Frontal cortex (tissue), 4 donors: ENCODE measurements at places on chromosomes 4 and X.
A peak's percentile ranks its signal among the peaks of the same experiment; 100 is the strongest.

GRCh38 chrX:4741024-4741423, 1027.6 kb upstream of the PRKX start:
- DNase-seq = no peak

DNA sequence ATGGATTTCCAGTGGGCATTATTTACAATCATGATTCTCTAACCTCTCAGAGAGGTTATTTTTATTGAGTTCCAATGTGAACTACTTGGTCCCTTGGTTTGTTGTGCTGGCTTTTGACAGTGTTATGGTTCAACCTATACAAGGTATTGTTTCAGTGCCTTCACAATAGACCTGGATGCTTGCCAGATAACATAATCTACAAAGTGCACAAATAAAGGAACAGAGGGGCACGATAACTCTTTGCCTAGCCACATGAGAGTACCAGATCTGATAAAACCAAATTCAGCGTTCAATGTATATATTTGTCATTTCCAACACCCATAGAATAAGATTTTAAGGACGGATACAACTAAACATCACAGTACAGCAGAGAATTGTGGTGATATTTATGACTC, 120.8 kb downstream of the RASL11B start:
- DNase-seq = no peak

DNA sequence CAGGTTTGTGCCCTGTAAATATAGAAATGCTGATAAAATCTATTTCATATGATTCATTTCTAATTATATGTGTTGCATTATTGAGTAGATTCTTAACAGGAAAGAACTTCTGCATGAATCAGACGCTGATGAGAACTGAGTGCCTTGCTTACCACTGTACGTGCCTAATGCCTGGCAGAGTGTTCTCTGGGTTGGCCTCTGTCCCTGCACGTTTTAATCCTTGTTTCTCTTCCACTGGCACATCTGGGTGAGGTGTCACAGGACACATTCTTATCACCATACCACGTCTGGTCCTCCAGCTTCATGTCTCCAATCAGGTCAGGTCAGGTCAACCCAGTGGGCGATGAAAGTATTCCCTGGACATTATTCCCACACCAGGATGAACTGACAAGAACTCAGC, 53.6 kb downstream of the KLF3 start:
- DNase-seq = no peak

- no peak for DNase-seq
Observed at GRCh38 chrX:13483773-13484172, 85.6 kb upstream of the EGFL6 start.

DNA sequence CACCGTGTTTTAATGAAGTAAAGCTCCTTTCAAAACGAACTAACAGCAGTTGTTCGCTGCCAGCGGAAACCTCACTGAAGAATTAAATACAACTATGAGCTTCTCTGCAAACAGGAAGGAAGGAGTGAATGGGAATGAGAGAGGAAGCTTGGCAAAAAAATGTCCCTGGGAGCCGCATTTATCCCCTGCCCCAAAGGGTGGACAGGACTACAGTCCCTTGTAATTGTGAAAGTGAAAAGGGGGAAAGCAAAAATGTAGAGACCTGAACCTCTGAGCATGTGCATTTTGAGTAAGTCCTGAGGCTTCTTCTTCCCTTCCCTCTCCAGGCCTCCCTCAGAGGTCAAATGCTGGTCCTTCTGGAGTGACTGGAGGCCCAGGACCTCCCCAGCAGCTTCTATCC, 53.8 kb upstream of the BMP2K start:
- DNase-seq = no peak

DNA sequence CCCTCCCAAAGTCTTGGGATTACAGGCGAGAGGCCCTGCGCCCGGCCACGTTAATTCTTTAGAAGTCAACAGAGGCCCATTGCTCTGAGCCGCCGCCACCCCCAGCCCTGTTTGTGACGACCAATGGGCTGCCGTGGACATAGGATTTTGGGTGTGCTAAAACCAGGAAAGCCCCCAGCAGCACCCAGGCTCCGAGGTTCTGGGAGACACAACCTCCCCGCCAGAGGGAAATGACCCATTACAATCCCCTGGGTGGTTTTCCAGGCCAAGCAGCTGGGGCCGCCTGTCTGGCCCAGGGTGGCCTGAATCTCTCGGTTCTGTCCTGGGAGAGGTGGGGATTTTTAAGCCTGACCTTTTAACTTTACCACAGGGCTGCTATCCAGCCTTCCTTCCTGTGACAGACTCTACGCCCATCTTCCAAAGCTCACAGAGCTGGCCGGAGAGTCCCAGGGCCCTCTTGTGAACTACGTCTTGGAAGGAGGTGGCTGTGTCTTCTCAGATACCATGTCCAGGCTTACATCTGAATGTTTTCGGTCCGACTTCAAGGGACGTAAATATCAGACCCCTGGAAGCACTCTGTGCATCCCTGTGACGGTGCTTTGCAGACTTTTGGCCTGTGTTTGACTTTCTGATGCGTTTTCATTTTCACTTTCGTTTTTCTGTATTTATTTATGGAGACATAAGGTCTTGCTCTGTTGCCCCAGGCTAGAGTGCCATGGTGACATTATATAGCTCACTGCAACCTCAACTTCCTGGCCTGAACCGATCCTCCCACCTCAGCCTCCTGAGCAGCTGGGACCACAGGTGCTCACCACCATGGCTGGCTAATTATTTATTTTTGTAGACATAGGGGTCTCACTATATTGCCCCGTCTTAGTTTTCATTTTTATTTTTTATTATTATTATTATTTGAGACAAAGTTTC, 36.0 kb downstream of the P2RY8 start:
- no peak for DNase-seq

- peak; percentile 42 for DNase-seq
Observed at GRCh38 chr4:25031077-25031621, 403 bp upstream of the LGI2 start.

DNA sequence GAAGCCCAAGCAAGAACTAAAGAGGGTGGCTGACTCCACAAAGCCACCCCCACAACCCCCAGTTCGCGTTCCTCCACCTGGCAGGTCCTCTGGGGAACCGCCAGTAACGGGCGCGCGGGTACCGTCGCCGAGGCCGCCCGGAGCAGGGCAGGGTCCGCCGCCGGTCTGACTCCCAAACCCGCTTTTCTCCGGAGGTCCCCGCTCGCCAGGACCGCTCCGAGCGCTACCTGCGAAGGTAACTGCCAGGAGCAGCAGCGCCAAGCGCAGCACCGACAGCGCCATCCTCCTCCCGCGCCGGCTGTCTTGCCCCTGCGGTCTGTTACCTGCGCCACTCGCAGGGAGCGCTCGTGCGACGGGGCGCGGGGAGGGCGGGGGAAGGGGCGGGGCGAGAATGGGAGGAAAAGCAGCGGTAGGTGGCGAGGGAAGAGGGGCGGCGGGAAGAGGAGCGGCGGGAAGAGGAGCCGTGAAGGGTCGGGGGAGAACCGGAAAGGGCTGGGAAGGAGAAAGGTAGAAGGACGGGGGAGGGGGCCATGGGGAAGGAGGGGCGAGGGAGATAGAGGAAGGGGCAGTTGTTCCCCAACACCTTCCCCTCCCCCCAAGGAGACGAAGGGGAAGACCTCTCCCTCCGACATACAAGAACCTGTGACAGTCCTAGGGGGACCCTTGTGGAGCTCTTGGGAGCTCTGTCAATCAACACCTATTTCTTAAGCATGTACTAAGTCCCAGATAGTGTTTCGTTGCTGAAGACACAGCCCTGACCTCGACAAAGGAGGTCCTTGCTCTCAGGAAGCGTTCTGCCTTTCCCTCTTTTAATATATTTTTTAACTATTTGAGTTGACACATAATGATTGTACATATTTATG, at the start of gene SPINK2:
TSS of gene SPINK2 (minus strand) at position 321 of the 863 bp plus-strand sequence. CDS start at position 282, 39 bp downstream.
- DNase-seq = peak; percentile 48

DNA sequence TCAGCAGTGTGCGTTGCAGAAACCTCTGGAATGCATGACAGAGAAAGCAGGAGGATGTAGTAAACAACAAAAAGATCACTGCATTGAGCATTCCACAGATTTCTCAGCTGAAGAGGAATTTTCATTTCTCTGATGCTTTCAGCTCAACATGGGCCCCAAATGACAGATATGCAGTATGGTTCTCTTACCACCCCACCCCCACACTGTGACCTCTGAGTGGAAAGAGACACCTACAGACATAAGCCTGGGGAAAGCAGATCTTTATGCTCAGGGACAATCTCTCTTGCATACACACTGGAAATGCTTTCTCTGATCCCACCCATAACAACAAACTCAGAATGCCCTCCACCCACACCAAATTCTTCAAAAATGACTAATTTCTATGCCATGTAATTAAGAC, 983.7 kb upstream of the LCORL start:
- no peak for DNase-seq

DNA sequence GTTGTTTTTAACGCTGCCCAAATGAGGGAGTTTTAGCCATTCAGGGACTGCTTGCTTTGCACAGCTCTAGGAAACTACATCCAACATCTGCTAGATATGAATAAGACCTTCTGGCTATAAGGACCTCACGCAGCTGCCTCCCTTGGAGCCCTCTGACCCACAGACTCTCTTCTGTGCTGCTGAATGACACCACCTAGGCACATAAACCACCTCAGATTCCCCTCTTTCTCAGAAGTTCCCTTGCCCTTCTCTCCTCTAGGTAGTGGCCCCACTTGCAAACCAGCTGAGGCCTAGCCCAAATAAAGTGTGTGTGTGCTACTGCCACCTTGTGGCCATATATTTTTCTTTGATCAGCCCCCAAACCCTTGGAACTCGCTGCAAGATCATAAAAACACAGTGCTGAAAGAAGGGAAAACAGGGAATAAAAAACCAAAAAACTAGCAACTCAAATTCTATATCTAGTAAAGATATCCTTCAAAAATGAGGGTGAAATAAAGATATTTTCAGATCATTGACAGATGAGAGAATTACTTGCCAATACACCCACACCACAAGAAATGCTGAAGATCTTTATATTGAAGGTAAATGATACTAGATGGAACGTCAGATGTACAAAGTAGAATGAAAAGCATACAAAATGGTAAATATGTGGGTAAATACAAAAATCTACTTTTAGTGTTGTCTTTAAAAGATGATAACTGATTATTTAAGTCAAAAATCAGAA, 265.9 kb downstream of the ADAMTS3 start:
- DNase-seq = no peak

GRCh38 chr4:118270492-118270891, 82.3 kb downstream of the PRSS12 start:
- peak; percentile 17 for DNase-seq

DNA sequence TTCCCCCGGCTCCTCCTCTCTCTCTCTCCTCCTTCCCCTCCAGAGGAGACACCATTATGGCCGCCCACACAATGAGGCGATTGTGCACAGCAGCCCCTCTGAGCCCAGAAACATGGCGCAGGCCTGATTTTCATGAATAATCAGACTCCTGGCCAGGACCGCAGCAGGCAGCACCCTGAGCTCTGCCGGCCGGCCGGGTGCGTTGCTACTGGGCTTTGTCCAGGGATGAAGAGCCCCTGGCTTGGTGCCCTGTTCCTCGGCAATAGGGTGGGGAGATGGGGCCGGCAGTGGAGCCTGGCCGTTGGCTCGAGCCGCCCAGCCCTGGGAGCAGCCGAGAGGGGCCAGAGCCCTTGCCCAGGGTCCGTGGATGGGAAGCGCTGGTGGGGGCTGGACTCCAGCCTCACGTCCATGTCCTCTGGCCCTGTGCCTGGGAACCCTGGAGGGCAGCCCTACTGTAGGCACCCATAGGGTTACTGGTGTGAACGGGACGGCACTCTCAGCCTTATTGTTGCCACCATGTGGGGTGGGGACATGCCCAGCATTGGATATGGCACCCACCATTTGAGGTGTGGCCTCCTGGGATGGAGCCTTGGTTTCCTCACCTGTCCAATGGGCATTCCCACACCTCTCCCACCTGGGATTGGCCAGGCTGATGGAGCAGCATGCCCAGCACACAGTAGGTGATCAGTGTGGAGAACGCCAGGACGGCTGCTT, 103.0 kb downstream of the SORCS2 start:
- peak; percentile 71 for DNase-seq

GRCh38 chrX:12700745-12701144, 90.5 kb upstream of the PRPS2 start:
- DNase-seq = no peak

GRCh38 chrX:121356139-121356849, 308.9 kb downstream of the GLUD2 start:
- DNase-seq = no peak

DNA sequence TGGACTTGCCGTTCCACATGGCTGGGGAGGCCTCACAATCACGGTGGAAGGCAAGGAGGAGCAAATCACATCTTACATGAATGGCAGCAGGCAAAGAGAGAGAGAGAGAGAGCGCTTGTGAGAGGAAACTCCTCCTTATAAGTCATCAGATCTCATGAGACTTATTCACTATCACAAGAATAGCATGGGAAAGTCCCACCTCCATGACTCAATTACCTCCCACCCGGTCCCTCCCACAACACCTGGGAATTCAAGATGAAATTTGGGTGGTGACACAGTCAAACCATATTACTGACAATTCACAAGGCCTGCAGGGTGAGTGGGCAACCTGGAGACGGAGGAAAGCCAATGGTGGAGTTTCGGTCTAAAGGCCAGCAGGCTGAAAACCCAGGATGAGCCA, 394.3 kb upstream of the TRAM1L1 start:
- no peak for DNase-seq

DNA sequence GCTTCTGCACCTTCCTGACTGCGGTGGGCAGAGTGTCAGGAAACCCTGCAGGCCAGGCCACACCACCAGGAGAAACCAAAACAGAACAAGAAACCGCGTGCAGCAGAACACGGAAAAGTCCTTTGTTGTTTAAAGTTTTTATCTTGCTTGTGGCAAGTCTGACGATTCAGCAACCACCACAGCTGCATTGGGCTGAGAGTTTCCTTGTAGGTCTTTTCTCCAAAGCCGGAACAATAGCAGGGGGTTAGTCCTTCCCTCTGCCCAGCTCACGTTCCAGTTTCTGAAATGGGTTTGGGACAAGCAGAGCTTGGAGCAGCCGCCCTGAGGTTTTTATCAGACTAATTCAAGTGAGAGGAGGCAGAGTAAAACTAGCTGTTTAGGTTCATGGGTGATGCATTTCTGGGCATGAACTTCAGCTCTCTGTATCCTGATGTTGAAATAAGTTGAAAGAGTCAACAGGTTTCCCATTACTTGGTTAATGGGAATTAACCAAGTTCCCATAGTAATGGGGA, 216.9 kb downstream of the PTTG2 start:
- DNase-seq = no peak

GRCh38 chrX:146224442-146224841, 406.8 kb downstream of the SLITRK2 start:
- DNase-seq = no peak

- no peak for DNase-seq
Observed at GRCh38 chr4:142475663-142476062, 370.4 kb downstream of the INPP4B start.

GRCh38 chr4:73620115-73620792, at the start of gene RASSF6:
Gene RASSF6 (minus strand): TSS chr4:73620436. CDS start chr4:73611795, 8,641 bp downstream.
- no peak for DNase-seq

DNA sequence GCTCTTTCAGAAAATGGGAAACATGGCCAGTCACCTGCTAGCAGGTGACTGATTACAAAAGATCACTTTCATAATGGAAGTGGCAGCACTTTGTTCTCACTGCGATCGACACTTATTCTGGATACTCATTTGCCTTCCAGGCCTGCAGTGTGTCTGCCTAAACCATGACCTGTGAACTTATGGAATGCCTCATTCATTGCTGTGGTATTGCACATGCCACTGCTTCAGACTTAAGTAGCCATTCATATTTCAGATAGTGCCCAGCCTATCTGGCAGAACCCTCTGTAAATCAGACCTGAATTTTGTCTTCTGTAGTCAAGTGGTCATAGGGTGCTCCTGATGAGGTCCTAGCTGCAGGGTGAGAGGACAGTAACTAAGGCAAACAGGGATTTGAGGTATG, 23.3 kb upstream of the MGST2 start:
- no peak for DNase-seq
